Endothelial cell (in vitro differentiated cells): ENCODE measurements at places on chromosomes 7 and 10.
A peak's percentile ranks its signal among the peaks of the same experiment; 100 is the strongest.

GRCh38 chr10:24439935-24440334 lies 231.0 kb downstream of the KIAA1217 start:
- peaks cover 17% of the 10 kb centered on the region for H3K4me1 ChIP-seq
- no peak overlapping the region for H3K27ac ChIP-seq
- H3K4me3 ChIP-seq: no peak overlapping the region
- H3K27me3 ChIP-seq: peaks cover 4% of the 10 kb centered on the region

GRCh38 chr7:128385988-128386925 lies 23.5 kb downstream of the IMPDH1 start:
- no peak overlapping the region for H3K4me3 ChIP-seq
- DNase-seq: no peak
- H3K27ac ChIP-seq: peak overlapping the region; percentile 18
- no peaks in the 10 kb centered on the region for H3K36me3 ChIP-seq
- peaks cover 19% of the 10 kb centered on the region for H3K27me3 ChIP-seq

GRCh38 chr10:24259365-24260130 lies 50.6 kb downstream of the KIAA1217 start:
- H3K4me1 ChIP-seq: peaks cover 61% of the 10 kb centered on the region
- peaks cover 32% of the 10 kb centered on the region for H3K36me3 ChIP-seq
- H3K4me3 ChIP-seq: no peak overlapping the region
- no peak for DNase-seq
- peak overlapping the region; percentile 71 for H3K27ac ChIP-seq

DNA sequence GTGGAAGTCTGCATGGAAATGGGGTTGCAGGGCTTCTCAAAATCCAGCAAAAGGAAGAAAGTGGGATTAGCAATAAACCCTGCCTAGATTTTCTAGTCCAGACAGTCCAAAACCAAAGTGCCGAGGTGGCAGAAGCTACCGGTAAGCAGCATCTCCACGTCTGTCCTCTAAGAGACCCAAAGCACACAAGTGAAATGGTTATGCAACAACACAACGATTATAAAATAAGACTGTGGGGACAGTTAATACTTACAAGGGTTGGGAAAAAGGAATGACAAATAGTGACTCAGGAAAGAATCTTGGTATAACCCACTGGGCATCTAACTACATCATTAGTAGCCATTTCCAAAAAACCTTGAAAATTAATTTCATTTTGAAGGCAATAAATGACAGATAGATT lies 24.7 kb downstream of the CREB3L2 start:
- no peak overlapping the region for H3K4me3 ChIP-seq
- peaks cover 1% of the 10 kb centered on the region for H3K27me3 ChIP-seq
- peaks cover 13% of the 10 kb centered on the region for H3K36me3 ChIP-seq
- no peaks in the 10 kb centered on the region for H3K4me1 ChIP-seq
- DNase-seq: no peak
